ENCODE measurements at places on chromosomes 3 and 15.
A peak's percentile ranks its signal among the peaks of the same experiment; 100 is the strongest.

- DNase-seq: no peak
Observed at GRCh38 chr3:16608816-16609215, 3.6 kb upstream of the DAZL start.

GRCh38 chr15:57439128-57440027 is 63.1 kb downstream of the CGNL1 start:
- no peak for DNase-seq

- DNase-seq: no peak
Observed at GRCh38 chr3:23762759-23763477, 42.8 kb upstream of the UBE2E1 start.

GRCh38 chr3:8279476-8279875 is 222.1 kb upstream of the LMCD1 start:
- DNase-seq: no peak

DNA sequence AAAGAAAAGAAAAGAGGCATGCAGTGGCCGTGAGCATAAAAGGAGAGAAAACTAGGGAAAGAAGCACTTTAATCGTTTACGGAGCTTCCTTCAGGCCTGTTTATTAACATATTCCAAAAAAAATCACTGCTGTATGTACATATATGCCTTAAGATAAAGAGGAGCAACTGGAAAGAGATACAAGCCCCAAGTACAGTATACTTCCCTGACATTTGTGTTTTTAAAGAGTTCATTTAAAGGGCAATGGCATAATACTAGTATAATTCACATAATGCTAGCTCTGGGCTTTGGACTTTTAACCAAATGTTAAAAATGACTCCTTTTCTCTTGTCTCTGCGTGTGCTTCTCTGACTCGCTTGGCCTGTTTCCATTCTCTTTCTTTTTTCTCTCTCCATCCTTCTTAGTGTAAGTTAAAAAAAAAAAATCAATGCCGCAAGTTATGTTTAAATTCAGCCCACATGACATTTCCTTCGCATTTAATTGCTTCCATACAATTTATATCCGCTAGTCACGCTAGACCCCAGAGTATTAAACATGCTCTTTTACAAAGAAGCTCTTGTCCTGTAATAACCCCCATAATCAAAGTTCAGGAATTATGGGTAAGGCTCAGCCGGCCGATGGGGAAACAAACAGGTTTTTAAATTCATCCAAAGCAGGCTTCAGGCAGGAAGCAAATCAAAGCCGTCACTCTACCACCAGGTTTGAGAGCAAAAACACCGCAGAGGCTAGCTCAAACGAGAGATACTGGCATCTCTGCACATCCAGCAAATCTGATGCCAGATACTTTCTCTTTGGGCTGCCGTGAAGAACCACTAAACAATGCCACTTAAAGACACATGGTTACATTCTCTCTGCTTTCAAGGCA is 19.4 kb downstream of the WWTR1 start:
- DNase-seq: peak; percentile 46

DNA sequence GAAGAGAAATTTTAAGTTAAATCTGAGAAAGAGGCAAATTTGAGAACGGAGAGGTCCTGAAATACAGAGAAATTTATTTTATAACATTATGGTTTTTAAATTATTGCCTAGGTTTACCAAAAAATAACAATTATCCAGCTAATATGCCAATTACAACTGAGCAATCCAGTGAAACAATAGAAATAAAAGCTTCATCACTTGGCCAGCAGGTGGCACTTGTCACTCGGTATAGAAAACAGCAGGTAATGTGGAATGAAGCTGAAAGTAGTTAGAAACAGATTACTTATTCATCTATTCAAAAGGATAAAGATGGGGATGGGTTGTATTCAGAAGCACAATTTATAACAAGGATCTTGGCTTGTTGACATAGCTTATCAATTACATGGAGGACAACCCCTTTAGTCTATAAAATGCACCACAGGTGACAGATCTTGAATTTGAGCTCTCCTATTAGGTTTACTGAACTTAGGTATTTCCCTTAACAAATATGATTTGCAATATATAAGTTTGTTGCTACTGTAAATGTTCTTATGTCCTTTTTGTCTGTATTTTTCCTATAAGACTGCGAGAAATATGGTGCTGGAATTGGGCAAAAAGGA is 70.1 kb upstream of the GUCA1C start:
- DNase-seq: peak; percentile 45

DNA sequence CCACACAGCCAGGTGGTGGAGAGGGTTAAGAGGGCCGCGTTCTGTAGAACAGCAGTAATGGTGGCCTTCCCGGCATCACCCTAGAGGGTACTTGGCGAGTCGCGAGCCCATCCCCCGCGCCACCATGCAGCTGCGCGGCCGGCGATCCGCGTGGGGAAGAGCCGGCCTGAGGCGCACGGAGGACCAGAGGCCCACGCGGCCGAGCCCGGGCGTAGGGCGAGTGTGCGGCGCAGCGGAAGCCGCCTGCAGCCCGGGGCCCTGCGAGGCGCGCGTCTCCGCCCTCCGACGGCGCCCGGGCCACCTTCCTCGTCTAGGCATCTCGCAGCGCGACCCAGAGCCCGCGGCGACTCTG is 423 bp downstream of the TKT start:
- peak; percentile 60 for DNase-seq

DNA sequence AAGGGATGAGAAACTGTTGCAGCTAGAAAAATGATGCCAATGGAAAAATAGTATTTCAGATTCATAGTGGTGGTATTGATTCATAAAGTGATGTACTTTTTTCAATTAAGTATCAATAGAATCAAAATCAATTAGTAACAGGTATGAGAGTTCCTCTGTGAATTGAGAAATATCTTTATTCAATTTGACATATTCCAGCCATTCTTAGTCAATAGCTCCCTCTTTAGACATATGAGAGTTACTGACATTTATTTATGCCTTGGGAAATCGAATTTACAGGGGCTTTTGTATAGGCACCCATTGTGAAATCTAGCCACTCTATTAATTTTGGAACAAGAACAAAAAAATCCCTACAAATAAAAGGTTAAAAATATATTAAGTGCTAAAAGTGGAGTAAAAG is 386.9 kb upstream of the CNTN3 start:
- peak; percentile 25 for DNase-seq

DNA sequence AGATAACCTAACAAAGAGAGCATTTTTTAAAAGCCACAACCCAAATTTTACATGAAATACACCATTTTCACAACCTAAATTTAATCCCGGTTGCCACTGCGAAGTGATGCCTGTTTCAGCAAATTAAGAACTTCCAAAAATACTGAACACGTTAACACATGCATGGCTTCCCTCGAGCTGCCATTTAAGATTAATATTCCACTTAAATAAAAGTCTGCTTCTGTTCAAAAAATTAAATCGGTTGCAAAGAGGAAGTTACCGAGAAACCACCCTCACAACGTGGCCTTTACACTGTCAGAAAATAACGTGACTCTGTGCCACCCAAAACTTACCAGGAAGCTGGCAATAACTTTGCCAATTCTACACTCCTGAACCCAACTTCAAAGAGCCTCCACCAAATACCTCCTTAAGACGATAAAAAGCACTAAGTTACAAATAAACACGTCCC is 1.2 kb downstream of the TBL1XR1 start:
- DNase-seq: peak; percentile 64

GRCh38 chr3:136634821-136635220 is 117.4 kb downstream of the STAG1 start:
- no peak for DNase-seq

- no peak for DNase-seq
Observed at GRCh38 chr15:85598718-85599398, 195.9 kb downstream of the KLHL25 start.

DNA sequence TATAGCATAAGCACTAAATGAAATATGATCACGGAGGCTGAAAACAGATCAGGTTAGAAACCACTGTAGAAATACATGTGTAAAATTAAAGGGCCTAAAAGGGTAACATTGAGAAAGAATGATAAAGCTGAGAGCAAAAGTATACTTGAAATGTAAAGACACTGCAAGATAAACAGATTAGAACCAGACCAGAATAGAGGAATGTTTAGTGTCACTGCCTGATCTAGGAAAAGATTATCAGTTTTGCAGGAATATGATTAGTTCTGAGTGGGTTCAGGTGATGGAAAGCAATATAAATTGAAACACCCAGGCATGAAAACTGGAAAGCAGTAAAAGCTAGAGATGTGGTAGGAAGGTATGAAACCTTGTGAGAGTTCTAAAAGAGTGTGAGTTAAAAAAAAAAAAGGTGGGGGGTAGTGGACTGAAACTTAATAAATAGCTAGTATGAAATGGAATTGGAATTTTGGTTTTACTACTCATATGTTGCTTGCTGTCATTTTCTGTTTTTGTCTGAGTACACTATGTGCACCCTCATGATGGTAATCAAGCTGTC is 16.0 kb upstream of the C3orf38 start:
- no peak for DNase-seq

DNA sequence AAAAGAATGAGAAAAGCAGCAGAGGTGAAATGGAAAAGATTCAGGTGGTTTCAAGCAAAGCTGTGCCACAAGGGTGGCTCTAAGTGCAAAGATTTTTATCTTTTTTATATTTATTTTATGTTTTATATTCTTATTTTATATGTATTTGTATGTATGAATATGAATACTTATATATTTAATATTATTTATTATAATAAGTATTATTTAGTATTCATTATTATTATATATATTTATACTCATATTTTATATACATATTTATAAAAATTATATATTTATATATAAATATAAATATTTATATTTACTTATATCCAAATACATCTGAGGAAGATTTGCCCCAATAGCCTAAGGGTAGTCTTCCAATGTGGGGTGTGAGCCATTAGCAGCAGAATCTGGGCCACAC is 1002.0 kb downstream of the CADM2 start:
- no peak for DNase-seq

DNA sequence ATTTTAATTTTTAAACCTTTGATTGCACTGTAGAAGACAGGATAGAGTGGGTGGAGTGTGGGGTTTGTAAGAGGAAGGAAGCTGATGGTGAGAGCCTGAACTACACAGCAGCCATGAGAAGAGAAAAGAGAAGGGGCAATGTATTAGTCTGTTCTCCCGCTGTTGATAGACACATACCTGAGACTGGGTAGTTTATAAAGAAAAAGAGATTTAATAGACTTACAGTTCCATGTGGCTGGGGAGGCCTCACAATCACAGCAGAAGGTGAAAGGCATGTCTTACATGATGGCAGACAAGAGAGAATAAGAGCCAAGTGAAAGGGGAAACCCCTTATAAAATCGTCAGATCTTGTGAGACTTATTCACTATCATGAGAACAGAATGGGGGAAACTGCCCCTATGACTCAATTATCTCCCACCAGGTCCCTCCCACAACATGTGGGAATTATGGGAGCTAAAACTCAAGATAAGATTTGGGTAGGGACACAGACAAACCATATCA is 37.3 kb downstream of the STARD5 start:
- no peak for DNase-seq

- no peak for DNase-seq
Observed at GRCh38 chr15:88394553-88395145, 72.5 kb downstream of the MRPL46 start.

DNA sequence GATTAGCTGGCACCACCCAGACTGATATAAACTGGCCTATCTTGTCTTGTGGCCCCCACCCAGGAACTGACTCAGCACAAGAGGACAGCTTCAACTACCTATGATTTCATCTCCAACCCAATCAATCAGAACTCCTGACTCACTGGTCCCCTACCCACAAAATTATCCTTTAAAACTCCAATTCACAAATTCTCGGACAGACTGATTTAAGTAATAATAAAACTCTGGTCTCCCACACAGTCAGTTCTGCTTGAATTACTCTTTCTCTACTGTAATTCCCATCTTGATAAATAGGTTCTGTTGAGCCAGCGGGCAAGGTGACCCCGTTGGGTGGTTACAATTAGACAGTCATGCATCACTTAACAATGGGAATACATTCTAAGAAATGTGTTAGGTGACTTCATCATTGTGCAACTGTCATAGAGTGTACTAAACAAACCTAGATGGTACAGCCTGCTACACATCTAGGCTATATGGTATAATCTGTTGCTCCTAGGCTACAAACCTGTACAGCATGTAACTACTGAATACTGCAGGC is 48.1 kb upstream of the MAP4 start:
- DNase-seq: no peak

DNA sequence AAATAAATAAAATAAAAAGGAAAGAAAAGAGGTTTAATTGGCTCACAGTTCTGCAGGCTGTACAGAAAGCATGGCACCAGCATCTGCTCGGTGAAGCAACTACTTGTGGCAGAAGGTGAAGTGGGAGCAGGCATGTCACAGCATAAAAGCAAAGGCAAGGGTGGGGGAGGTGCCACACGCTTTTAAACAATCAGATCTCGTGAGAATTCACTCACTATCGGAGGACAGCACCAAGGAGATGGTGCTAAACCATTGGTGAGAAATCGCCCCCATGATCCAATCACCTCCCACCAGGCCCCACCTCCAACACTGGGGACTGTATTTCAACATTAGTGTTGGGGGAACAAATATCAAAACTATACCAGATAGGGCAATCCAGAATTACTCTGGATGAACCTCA is 15.3 kb downstream of the SCG3 start:
- no peak for DNase-seq

DNA sequence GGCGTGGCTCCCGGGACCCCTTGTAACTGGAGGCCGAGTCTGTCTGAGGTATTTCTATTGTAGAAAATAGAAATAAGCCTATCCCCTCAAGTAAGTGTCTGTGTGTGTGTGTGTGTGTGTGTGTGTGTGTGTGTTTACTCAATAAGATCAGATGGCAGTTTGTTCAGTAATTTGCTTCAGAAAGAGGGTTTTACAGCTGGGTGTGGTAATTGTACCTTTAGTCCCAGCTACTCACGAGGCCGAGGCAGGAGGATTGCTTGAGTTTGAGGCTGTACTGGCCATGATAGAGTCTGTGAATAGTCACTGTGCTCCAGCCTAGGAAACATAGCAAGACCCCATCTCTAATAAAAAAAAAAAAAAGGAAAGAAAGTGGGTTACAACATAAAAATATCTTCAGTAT is 8.7 kb downstream of the SPINT1 start:
- DNase-seq: no peak

DNA sequence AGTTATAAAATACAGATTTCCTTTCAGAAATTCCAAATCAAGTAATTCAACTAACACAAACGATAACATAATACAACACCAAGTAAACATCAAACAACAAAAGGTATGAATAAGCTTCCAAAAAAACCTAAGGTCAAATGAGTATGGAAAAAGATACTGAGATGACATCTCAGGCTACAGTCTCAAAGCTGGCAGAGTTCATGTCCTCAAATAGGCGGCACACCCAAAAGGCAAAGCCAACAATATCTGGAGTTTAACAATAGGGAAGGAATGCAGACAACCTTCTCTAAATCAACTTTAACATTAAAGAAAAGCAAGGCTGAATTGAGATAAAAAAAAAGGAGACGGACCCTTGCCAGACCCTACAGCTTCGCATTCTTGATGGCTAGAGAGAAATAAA is 346.6 kb downstream of the RSL24D1 start:
- DNase-seq: no peak

DNA sequence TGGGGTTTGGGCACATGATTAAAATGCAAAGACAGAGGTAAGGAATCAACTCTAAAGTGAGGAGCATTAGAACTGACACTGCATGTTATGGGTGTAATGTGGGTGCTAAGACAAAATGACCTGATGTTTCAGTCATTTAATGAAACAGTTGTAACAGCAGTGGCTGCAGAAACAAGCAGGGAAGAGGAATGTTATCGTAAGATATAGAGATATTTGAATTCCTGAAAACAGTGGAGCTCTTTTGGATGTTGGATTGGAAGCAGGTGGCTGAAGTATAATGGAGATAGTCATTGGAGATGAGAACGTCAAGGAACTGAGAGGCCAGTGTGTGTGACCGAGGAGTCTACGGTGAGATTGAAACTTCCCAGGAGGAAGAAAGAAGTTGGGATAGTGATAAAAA is 1065.2 kb downstream of the ZPLD1 start:
- no peak for DNase-seq

- DNase-seq: no peak
Observed at GRCh38 chr3:146339349-146339748, 88.4 kb upstream of the PLSCR4 start.
